ENCODE measurements at places on chromosomes 11 and 22.

DNA sequence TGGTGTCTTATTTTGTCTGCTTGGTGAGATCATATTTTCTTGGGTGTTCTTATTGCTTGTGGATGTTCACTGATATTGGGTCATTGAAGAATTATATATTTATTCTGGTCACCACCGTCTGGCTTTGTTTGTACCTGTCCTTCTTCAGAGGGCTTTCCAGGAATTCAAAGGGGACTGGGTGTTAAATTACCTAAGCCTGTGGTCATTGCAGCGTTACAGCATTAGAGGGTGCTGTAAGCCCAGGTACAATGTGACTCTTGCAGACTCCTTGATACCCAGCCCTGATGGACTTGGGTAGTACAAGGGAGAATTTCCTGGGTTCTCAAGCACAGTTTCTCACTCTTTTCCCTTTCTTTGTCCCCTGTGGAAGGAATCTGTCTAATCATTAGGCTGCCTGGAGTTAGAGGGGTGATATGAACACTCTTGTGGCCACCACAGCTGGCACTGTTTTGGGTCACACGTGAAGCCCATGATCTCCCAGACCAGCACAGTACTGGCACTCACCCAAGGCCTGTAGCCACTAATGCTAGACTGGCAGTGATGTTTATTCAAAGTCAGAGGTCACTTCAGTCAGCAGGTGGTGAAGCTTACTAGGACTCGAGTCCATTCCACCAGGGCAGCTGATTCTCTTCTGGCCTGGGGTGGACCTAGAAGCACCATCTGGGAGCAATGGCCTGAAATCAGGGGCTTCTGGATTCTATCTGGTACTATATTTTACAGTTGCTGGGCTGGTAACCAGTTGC is 56.1 kb upstream of the NARS2 start:
- DNase-seq: no peak

DNA sequence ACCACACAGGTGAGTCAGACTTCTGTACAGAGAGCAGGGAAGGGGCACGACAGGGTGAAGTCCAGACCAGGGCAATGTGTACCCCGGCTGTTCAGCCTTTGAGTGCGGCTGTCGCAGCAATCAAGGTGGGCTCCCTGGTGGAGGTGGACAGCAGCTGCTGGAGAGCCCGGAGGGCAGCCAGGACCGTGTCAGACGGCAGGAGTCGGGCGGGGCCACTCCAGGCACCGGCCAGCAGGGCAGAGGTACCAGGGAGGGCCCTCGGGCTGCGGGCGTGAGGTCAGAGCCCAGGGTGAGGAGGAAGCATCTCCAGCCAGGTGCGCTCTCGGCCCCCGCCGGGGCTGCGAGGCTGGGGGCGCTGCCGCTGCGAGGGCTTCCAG is 802 bp upstream of the PIM3 start:
- peak; percentile 79 for DNase-seq

- no peak for DNase-seq
Observed at GRCh38 chr11:124482362-124483147, 37.1 kb upstream of the OR8B8 start.

GRCh38 chr11:109112261-109112660 is 309.7 kb upstream of the C11orf87 start:
- no peak for DNase-seq

DNA sequence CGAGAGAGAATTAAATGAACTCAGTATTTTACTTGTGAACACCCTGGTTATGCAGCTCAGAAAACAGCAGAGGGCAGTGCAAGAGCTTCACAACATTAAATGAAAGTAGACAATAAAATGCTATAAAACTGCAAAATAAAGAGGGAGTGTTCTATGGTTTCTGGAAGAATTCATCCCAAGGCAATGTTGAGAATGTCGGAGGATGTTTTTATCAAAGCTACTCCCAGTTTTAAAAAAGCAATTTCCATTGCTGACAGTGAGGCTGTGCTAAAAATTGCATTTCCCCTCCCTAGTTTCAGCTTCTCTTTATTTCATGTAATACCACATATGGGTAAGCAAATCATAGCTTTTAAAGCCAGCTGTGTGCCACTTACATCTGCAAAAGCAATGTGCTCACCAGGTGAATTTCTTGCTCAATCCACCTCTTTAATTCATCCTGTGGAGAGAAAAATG is 296.8 kb downstream of the RAB38 start:
- no peak for DNase-seq

DNA sequence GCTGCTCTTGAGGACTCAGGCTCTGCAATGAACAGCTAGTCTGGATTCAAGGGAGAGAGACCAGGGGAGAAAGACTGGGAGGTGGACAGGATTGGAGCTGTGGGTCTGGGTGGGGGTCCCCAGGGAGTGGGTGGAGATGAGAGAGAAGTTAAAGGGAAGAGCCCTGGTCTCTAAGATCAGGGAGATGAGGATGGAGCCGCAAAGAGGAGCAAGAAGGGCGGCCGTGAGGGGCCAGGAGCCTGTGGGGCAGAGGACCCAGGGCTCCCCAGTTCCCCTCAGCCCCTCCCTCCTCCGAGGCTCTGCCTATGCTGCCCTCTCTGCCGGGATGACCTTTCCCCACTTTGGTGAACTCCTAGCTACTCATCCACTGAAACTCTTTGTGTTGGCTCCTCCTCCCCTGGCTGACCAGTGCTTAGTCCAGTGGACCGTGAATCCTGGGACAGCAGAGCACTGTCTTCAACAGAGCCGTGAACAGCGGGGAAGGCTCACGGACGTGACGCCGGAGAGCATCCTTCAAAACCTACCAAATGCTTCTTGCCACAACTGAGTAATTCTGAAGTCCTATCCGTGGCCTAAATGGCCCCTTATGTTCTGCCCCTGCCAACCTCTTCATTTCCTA is 16.4 kb upstream of the RFPL3 start:
- peak; percentile 6 for DNase-seq

DNA sequence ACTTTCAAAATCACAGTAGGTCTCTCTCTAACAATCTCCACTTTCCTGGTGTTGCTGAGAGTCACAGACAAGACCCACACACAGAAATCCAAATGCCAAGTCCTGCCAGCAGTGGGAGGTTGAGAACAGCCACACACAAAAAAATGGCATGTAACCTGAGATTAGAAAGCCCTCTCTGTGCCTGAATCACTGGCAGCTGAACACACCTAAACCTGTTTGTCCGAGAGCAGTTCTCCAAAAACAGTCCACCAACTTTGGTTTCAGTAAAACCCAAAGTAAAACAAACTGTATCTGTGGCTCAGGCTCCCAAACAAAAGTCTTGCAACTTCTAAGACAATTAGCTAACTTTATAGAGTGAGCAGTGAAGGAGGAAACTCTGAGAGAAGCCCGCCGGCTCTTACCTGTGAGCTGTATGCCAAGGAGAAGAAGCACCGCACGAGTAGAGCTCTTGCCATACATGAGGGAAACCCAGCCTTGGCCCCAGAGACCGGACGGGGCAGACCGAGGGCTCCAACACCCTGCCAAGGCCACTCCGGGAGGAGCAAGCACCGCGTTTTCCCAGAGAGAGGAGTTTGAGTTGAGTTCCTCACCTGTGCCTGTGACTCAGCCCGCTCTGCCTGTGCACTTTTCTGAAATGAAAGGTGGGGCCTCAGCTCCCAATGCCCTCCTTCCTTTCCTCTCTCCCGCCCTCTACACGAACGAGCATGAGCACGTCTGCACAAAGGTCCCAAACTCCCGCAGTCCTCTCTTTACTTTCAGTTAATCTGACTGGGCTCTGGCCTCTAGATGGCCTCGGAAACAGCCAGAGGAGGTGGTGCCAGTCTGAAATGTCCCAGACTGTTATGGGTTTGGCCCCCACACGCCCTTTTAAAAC is at the start of gene MPZL2:
Gene MPZL2 (minus strand): TSS at position 603 of the 874 bp plus-strand sequence. CDS start 144 bp downstream, at position 459.
- DNase-seq: no peak

- DNase-seq: no peak
Observed at GRCh38 chr11:17653611-17654010, 65.8 kb upstream of the MYOD1 start.

DNA sequence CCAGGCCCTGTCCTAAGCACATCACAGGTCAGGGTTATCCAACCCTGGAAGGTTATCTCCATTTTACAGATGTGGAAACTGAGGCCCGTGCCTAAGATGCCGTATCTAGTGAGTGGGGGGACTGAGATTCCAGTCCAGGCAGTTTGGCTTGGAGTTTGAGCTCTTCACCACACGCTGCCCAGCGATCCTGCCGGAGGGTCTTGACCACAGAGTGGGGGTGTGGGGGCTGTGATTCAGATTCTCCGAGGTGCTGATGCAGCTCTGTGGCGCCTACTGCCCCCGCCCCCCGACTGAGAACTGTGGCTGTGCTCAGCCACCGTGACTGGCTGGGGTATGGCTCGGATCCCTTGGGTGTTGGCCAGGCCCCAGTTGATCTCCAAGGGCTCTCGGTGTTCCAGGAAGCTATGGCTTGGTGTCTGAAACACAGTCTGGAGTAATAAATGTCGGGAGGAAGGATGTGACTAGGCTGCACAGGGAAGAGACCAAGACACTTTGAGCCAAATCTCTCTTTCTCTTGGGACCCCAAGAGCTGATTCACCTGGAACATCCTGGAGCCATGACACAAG is 60.6 kb upstream of the RASD2 start:
- no peak for DNase-seq

DNA sequence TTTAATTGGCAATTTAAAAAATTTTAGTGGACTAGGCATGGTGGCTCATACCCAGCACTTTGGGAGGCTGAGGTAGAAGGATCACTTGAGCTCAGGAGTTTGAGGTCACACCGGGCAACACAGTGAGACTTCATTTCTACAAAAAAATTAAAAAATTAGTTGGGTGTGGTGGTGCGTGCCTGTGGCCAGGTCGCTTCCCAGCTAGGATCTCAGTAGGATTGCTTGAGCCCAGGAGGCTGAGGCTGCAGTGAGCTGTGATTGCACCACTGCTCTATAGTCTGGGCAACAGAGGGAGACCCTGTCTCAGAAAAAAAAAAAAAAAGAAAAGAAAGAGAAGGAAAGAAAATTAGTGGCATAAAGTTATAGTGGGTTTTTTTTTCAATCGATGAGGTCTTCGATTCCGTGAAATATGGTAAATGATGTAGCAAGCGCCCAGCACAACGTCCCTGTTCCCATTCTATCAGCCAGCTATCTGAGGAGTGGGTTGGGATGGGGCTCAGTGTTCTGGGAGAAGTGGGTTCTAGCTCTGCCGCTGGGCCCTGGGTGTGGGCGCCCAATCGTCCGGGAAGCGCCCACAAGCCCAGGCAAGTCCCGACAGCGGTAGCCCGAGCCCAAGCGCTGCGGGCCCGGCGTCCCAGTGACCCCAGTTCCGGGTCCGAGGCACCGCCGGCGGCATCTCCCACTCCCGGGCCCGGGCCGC is 1.4 kb downstream of the FOSL1 start:
- DNase-seq: no peak

DNA sequence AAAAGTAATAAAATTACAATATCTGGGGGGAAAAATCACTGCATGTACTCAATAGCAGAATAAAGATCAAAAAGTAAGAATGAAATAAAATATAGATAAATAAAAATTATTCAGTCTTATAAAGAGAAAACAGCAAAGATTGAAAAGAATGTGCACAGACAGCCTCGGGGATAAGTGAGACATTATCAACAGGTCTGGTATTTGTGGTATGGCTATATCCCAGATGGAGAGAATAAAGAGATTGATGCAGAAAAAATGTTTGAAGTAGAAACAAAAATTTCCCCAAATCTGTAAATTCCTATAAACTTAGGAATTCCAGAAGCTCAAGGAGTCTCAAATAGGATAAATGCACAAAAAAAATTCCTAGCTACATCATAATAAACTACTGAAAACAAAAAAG is 74.5 kb upstream of the LUZP2 start:
- DNase-seq: no peak

- no peak for DNase-seq
Observed at GRCh38 chr11:77776455-77776854, 44.1 kb downstream of the RSF1 start.

- DNase-seq: no peak
Observed at GRCh38 chr22:21837248-21837979, 30.0 kb downstream of the MAPK1 start.

- no peak for DNase-seq
Observed at GRCh38 chr11:106400949-106401570, 323.6 kb downstream of the AASDHPPT start.

DNA sequence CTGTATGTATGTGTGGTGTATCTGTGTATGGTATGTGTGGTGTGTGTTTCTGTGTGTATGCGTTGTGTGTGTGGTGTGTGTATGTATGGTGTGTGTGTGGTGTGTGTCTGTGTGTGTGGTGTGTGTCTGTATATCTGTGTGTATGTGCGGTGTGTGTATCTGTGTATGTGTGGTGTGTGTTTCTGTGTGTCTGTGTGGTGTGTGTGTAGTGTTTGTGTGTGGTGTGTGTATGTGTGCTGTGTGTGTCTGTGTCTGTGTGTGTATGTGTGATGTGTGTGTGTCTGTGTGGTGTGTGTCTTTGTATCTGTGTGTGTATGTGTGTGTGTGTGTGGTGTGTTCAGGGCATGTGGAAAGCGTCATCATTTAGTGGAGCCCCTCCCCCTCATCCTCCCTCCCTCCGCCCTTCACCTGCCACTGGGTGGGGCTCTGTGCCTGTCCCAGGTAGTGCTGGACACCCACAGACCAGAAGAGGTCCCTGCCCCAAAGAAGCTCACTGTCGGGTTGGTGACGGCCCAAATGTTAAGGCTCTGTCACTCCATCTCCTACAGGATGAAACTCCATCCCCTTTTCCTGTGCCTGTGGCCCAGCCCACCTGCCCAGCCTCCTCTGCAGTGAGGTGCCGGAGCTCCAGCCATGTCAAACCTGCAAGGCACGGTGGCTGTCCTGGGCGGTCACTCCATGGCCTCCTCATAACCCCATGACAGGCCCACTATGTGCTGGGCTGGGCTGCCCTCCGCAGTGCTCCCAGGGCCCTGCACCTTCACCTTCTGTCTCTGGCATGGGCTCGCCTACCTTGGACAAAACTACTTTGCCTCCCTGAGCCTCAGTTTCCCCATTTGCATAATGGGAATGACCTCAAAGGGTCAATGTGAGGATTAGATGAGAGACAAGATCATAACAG is 23.4 kb upstream of the SHISAL1 start:
- DNase-seq: no peak

- peak; percentile 77 for DNase-seq
Observed at GRCh38 chr11:35144136-35144741, 5.3 kb downstream of the CD44 start.

GRCh38 chr11:45655831-45656230 is 9.6 kb downstream of the CHST1 start:
- no peak for DNase-seq

GRCh38 chr22:46145361-46145851 is 4.9 kb upstream of the PPARA start:
- no peak for DNase-seq

Measured in activated CD8-positive, alpha-beta memory T cell treated with anti-CD3 and anti-CD28 coated beads, Interleukin-2, amount 50 U/mL, for 48 hours (primary cell).